ENCODE measurements at places on chromosomes 5 and 9.
A peak's percentile ranks its signal among the peaks of the same experiment; 100 is the strongest.

- no peak for DNase-seq
Measured at GRCh38 chr9:21616082-21616778, 134.1 kb upstream of the IFNE start.

GRCh38 chr5:104128348-104128747 is 565.8 kb upstream of the NUDT12 start:
- DNase-seq, result no peak

DNA sequence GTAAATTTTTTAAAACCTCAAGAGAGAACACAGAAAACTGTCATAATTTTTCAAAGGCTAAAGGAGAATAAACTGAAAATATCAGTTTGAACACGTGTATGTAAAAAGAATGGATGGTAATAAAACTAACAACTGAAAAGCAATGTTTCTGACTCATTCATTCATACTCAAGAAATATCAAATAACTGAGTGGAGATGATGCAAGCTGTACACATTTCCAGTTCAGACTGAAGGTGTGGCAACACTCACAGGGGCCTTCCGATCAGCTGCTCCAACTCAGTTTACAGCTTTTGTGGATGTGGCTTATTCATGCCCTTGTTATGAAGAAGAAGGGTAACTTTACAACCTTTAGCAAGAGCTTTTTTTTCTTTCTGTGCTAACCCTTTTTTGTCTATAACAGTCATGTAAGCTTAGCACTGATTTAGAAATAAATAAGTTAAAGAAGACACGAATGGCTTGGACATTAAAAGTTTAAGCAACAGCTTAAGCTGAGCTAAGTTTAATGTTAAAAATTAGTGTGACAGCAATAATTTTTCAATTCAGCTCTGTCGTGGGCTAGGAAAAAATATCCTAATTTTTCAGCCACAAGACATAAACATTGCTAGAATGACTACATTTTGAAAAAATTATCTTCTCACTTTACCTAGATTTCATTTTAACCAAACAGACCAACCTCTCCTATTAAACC is 453.5 kb downstream of the RAB3C start:
- DNase-seq, result peak; percentile 10

- DNase-seq, result no peak
Measured at GRCh38 chr9:19441730-19442129, 32.9 kb downstream of the ACER2 start.

DNA sequence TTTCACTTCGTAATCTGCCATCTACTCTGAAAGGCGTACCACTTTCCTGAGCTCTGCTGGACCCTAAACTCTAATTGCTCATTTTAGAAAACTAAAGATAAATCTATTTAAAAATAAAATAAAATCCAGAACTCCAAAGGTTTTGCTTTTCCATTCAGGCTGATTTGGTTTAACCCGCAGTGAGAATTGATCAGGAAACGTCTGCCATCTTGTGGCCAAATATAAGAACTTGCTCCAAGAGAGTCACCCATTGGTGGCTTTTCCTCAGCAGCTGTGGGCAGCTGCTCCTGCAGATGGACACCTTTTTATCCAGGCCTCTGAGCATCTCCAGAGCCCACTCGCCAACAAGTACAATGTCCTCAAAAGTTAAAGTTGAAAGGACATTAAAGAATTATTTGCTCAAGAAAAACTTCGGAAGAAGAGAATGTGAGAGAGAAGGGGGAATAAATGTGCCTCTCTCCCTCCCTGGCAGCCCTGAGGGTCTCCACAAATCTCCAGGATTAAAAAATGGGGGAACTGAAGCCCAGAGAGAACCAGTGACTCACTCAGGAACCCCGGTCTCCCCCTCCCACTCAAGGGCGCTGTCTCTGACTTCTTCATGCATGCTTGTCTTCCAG is 4.1 kb downstream of the SAXO1 start:
- DNase-seq, result no peak

DNA sequence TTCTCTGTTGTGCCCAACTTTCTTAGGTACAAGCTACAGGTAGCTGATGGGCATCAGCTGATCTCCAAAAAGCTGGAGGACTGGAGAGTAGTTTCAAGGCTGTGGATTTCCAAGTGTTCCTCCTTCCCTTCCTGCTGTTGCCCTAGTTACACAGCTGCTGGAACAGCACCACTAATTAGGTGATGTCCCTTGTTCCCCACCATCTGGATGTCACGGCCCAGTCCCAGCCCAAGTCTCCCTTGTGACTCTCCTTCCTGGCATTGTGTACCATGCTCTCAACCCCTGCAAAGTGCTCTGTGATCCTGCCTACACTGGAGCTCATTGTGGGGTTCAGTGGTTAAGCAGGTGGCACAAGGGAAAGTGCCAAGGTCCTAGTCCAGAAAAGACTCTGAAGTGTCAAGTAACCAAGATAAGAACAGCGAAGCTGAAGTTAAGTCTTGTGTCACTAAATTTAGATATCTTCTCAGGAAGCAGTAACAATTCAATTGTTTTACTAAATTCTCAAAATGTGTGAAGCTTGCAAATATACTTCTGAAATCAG is 604.5 kb downstream of the ISL1 start:
- no peak for DNase-seq

DNA sequence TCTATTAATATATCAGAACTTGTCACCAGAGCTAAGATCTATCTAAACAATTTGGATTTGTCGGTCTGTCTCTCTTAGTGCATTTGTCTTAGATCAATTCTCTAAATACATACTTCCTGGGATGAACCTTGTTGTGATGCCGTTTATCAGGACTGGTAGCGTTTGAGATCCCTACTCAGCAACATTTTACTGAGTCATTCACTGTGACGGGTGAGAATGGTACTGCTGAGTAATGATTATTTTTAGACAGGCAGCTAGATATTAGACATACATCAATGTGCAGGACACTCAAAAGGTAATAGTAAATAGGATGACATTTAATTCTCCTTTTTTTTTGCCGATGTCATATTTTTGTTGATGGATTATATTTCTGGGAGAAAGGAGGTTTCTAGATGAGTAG is 209.0 kb downstream of the CSNK1G3 start:
- DNase-seq, result no peak

GRCh38 chr5:78992146-78992545 is 7.0 kb upstream of the ARSB start:
- no peak for DNase-seq

DNA sequence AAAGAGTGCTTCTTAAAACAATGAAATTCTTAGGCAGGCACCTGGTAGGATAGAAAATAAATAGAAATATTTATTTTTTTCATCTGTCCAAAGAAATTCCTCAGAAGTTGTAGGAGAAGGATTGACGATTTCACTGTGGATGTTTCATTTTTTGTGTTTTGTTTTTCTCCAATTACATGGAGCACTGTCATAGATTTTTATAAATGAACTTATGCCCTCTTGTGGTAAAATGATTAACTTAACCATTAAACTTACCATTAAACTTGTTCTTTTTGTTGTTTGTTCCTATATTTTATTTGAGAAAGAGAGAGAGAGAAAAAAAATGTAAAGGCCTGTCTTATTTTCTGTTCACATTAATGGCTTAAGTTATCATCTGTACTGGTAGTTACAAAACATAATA is 339.2 kb downstream of the PRR16 start:
- no peak for DNase-seq

DNA sequence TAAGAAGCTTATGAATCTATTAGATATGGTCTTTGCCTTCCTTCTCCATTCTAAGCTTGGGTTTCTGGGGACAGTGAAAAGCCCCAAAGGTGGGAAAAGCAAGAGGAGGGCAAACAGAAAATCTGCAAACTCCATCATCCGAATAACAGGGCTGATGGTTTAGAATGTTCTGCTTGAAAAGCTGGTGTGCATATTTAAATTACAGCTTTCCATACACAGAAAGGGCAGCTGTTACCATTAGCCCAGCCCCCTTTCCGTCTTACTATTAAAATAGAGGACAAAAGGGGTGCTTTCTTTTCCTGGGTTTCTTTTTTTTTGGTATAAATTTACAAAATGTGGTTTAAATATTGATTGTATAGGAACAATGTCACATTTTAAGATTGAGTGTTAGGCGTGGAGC is 22.0 kb downstream of the INSYN2B start:
- DNase-seq, result no peak

- no peak for DNase-seq
Measured at GRCh38 chr5:133121080-133121479, 69.3 kb downstream of the HSPA4 start.
